ENCODE measurements at places on chromosomes 5 and 9. TPM values are rescaled to one million over a fixed set of nuclear protein-coding genes. Genes with fewer than 3 reads are reported as not detected.

GRCh38 chr5:95519151-95519550 is 35.6 kb downstream of the SKIC3 start:
- DNase-seq, result no peak

DNA sequence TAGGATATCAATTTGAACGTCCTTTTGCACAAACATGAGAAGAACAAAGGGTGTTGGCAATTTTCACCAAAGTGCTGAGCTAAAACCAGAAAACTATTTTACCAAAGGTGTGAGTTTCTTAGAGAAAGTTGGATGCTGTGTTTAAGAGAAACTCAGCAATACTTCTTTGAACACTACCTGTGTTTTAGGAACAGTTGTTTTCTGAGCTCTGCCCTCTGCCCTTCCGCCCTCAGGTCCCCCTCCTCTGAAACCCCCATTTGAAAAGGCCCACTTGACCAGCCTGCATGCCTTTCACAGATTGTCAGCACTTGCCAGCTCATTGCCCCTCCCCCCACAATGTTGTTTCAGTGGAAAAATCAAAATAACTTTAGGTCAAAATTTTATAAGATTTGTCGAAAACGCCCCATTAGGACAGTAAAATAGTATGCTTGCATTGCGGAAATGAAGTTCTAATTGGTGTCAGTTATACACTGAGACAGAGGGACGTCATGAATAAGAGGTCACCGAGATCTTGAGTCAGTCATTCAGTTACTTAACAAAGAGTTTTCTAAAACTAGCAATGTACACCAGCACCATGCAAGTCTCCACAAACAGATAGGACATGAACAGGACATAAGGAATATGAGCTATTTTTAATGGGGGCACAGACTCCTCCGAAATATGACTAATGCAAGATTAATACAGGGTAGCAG is 61.9 kb upstream of the IL7R start:
- DNase-seq, result no peak

DNA sequence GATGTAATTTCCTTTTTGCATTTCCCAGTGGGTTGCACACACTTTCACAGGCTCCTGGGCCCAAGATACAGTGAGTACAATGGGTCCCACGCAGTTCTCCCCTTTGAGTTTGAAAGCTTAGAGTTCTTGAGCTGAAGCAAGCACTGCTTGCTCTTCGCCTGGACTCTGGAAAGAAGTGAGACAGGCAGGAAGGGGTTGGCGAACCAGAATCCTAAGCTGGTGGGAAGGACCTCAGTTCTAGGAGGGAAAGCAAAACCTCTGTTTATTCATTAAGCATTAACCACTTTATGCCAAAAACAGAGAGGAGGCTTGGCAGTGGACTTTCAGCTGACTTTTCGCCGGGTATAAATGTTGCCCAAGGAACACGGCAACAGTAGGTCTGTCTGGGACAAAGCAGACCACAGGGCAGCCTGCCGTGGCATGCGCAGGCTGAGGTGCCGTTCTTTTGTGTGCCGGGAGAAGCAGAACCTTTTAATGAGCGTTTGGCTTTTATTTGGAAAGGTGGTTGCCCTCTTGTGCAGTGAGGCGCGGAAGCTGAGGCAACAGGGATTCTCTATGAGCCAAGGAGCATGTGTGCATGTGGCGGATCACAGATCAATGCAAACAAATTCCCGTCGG is 239.9 kb upstream of the PANK3 start:
- DNase-seq, result no peak

GRCh38 chr9:100521282-100521681 is 48.3 kb downstream of the TMEFF1 start:
- DNase-seq, result no peak

DNA sequence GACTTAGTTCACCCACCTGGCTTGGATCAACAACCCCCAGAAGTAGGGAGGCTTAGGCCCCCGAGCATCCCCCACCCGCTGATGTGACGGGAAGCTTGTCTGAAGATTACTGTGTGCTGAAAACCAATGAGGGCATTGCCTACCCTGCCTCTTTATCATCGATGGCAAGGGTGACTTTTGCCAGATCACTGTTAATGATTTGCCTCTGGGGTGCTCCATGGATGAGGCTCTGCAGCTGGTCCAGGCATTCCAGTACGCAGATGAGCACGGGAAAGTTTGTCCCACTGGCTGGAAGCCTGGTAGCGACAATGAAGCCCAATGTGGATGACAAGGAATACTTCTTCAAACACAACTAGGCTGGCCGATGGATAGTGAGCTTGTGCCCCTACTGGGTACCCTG is 22.0 kb downstream of the RUFY1 start:
- no peak for DNase-seq

GRCh38 chr5:55577353-55578060 is 42.7 kb upstream of the PLPP1 start:
- no peak for DNase-seq

DNA sequence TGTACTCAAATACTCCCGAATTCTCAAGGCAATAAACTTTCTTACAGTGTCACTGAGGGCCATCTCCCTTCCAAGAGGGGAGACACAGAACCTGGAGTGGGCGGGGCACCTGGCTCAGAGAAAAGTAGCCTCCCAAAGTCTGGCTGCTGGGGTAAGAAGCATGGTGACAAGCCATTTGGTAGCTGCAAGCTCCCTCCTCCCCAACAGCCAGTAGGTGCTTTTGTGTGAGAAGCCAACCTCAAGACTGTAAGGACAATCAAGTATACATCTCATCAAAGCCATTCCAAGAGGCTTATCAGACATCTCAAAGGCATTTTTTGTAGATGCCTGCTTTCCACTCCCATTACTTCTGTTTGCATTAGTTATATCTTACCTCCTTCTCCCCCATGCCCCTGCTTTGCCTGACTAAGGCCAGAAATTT is 1.4 kb downstream of the DAB2 start:
- no peak for DNase-seq

GRCh38 chr5:171428809-171429542 is 9.5 kb downstream of the FGF18 start:
- no peak for DNase-seq

GRCh38 chr5:81226286-81226685 is 6.8 kb upstream of the CKMT2 start:
- no peak for DNase-seq

DNA sequence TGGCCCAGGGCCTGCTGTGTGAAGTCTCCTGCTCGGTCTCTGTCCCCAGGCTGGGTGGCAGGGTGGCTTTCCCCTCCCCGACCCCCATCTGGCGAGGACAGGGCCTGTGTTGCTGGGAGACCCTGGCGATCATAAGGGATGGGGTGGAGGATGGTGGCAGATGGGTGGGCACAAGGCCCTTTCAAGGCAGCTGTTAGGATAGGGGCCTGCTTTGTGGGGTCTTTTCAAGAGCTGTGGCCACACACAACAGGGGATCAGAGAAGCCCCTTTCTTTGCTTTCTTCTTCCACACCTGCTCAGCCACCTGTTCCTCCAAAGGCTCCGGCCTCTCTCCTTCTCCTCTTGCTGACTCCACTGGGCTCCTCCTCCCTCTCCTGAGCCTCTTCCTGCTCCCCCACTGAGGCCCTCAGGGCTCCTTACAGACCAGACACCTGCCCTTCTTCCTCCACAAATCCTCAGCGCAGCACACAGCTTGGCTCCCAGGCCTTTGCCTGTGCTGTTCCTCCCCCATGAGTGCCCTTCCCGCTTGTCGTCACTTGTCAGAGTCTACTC is 15.0 kb upstream of the NEURL1B start:
- DNase-seq, result no peak

DNA sequence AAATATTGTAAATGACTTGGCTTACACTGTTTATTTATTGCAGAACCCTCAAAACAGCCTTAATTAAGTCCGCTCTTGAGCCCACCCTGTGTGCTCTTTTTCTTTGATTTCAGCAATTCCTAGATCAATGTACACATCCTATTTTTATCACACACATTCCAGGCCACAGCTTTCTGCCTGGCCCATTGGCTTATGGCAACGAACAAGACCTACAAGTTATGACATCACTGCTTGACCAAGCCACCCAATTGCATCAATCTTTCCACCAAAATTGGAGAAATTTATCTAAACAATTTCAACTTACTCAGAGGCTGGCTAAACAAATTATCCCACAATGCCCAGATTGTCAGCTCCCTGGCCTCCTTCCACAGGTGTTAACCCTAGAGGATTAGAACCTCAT is 158.4 kb downstream of the CPLANE1 start:
- DNase-seq, result no peak

DNA sequence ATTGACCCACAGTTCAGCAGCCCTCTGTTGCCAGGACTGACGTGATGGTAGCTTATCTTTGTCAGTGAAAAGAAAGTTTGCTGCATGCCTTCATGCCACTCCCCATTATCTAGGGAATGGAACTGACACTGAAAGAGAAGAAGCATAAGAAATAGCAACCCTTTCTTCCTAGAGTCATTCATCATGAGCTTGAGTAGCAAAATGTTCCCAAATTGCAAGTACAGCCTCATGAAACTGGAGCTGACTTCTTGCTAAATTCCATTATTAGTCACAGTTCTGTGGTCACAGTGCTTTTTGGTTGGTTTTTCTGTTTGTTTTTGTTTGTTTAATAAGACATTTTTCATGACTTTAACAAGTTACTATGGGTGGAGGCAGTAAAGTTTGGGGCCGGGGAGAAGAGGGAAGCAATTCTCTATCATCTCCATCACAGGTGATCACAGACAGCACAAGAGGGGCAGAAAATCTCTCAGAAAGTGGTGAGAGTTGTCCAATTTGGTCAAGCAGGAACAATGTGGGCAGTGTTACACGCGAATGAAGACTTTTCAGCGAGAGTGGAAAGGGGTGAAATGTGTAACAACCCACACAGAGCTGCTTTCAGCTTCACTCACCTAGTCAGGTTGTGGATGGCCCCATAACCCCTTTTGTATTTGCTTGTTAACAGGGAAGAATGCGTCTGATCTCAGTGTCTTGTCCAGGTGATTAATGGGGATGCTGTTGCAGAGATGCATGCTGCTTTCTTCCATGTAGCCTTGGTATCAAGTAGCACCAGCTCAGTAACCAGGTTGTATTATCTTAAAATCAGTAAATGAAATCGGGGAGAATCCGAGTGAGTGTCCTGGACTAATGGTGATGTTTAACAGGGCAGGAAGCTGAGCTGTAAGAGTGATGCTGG is 440.4 kb downstream of the DMRT2 start:
- no peak for DNase-seq

DNA sequence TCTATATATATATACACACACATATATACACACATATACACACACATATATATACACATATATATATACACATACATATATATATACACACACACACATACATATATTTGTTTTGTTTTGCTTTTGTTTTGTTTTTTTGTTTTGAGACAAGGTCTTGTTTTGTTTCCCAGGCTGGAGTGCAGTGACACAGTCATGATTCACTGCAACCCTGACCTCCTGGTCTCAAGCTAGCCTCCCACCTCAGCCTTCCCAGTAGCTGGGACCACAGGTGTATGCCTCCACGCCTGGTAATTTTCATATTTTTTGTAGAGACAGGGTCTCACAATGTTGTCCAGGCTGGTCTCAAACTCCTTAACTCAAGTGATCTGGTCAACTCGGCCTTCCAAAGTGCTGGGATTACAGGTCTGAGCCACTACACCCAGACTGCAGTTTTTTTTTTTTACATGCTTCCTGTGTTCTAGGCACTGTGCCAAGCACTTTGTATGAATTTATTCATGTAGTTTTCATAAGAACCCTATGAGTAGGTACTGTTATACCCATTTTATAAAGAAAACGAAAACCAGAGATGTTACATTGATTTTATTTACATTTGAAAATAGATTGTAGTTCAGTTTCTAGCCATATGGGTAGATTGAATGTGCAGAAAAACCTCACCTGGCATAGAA is 120.7 kb downstream of the PBX3 start:
- no peak for DNase-seq

DNA sequence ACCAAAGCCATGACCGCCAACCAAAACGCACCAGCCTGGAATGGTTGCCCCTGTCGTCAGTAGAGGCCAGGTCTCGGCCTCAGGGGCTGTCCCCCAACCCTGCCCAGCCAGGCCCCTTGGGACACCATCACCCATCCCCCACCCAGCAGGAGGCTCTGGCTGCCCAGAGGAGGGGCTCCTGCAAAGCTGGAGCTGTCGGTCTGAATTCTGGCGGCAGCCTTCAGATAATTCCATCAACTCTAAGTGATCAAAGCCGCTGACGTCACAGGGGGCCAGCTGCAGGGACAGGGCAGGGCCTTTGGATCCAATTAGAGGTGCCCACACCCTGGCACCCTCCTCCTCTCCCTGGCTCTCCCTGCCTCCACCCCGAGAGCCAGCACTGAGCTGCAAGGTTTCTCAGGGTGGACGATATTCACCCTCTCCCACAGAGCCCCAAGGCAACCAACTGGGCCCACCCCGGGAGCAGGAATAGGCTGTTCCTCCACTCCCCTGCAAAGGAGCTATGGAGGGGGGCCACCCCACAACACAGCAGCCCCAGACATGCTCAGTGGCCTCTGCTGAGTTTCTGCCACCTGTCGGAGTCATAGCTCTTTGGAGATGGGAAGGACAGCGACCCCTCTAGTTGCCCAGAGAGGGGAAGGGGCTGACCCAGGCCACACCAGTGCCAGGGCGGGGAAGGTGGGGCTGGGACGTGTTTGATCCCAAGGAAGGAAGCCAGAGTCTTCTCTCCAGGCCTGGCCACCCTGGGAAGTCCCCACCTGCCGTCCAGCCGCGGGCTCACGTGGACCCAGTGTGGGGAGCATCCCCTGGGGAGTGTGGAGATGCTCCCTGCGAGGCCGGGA is 78.4 kb downstream of the NTNG2 start:
- no peak for DNase-seq

DNA sequence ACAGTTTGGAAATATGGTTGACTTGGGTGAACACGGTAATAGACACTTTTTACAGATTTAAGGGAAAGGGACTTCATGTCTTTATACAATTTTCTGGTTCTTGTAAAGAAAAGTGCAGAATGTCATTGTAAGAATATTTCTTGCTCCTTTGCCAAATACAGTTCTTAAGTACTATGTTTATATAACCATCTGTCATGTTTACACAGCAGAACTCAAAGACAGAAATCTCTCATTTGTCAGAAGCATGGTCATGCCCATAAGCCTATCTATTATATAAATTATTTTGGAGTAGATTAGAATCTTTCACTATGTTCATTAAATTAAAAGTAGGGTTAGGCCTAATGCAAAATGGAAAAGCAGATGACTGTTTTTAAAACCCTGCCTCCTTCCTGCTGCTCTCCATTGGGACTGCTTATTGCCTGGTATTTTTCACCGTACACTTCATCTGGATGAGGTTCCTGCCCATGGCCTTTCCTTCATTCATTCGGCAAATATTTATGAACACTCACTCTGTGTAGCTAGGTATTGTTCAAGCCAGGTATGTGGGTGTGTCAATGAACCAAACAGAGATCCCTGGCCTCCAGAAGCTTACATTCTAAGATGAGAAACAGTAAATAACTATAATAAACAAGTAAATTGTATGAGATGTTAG is 558.1 kb downstream of the NR2F1-AS1 start:
- DNase-seq, result no peak

Gene PIP5KL1
- total RNA-seq, result 1.4 TPM

Gene SELENOP
- 53.7 TPM for total RNA-seq

Gene NINJ1
- total RNA-seq, result 7.5 TPM

Gene FAM151B
- 39.8 TPM for total RNA-seq

Gene HRCT1
- not detected for total RNA-seq

Gene ADAMTS12
- 1.2 TPM for total RNA-seq

Gene C9orf43
- 0.62 TPM for total RNA-seq

Gene CRAT
- total RNA-seq, result 13.6 TPM

Gene C5
- total RNA-seq, result 8.0 TPM
